ENCODE measurements at places on chromosomes 7 and 10.

GRCh38 chr10:87552248-87552929 is 47.7 kb downstream of the MINPP1 start:
- no peak for DNase-seq

GRCh38 chr10:82736305-82736704 is 861.3 kb downstream of the NRG3 start:
- no peak for DNase-seq

DNA sequence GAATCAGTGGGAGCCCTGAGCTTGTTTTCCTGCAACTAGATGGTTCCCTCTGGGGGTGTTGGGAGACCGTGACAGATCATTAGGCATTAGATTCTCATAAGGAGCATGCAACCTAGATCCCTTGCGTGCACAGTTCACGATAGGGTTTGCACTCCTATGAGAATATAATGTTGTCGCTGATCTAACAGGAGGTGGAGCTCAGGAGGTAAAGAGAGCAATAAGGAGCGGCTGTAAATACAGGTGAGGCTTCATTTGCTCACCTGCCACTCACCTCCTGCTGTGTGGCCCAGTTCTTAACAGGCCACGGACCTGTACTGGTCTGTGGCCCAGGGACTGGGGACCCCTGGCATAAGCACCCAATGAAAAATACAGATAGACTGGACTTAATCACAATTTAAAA is 10.7 kb downstream of the SLC26A3 start:
- DNase-seq = no peak

GRCh38 chr7:92485974-92486373 is 8.2 kb upstream of the ERVW-1 start:
- DNase-seq = no peak

GRCh38 chr7:142185069-142185468 is 72.8 kb downstream of the PRSS58 start:
- DNase-seq = no peak

GRCh38 chr7:44213206-44213876 is 12.6 kb downstream of the YKT6 start:
- DNase-seq = no peak

DNA sequence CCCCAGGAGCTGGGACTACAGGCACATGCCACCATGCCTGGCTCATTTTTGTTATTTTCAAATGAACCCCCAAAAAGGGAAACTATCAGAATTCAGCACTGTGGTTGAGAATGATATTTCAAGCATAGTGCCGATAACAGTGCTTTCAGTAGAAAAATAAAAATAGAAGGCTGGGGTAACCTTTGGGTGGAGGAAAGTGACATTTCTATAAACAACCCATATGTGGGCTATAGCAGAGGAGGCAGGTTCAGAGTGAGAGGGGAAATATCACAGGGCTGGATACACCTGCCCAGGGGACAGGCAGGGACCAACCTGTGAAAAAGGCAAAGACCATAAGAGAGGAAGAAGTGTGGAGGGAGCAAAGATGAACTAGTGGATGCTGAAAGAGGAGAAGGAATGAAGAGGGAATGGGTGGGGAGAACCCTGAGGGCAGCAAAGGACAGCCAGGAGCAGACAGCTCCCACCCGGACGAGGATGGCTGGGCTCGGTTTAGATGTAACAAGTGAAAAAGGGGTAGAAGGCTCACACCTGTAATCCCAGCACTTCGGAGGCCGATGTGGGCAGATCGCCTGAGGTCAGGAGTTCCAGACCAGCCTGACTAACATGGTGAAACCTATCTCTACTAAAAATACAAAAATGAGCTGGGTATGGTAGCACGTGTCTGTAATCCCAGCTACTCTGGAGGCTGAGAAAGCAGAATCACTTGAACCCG is 56.5 kb downstream of the MAP3K8 start:
- no peak for DNase-seq
